ENCODE measurements at places on chromosomes 6 and 20.

DNA sequence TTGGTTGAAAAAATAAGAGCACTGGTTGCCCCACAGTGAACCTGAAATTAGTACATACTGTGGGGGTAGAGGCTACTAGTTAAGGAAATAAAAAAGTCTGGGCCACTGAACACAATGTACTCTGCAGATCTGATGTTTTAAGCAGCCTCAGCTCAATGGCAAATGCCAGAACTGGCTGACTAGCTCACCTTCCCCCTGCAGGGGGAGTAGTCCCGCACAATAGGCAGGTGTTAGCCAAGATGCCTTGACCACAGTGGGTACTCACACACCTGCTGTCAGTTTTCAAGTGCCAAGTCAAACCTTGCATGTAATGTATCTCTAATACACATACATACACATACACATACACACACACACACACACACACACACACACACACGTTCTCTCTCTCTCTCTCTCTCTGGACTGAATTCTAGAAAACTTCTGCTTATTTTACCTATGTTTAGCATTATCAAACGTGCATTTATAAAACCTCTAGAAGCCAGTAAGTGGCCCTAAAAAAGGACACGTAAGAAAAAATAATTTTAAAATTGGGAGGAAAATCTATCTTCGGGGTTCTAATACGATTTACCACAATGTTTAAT, 36.1 kb downstream of the GMDS start:
- DNase-seq: no peak

DNA sequence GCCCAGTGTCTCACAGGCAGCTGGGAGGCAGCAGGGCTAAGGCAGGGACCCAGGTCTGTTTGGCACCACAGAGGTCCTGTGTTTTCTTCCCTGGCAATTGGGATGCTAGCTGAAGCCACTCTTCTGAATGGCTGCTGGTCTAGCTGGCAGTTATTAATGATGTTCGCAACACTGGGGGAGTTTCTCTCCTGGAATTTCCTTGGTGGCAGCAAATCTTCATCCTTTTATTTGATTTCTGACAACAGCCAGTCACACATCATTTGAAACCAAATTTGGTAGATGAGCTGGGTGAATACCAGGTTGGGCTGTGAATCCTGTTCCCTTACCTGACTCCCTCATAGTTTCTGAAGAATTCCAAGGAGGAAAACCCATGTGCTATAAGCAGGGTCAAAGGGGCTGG, 40.8 kb upstream of the SLC4A11 start:
- no peak for DNase-seq

DNA sequence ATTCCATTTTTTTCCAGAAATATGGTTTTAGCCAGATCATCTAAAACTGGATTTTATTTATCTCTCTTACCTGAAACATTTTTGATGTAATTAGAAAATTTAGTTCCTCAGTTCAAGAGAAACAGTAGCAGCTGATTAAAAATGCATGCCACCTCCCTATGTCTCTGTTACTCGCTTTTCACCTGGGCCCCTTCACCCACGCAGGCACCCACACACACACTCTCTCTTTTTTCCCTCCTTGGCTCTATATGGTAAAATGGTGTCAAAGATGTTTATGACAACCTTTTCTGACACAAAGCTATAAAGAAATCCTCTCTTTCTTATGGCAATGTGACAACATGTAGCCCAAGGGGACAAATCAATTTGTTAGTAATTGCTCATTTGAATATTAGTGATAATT, 5.8 kb upstream of the SGK1 start:
- no peak for DNase-seq

- DNase-seq: no peak
Observed at GRCh38 chr20:32033316-32033715, 18.7 kb upstream of the HCK start.

DNA sequence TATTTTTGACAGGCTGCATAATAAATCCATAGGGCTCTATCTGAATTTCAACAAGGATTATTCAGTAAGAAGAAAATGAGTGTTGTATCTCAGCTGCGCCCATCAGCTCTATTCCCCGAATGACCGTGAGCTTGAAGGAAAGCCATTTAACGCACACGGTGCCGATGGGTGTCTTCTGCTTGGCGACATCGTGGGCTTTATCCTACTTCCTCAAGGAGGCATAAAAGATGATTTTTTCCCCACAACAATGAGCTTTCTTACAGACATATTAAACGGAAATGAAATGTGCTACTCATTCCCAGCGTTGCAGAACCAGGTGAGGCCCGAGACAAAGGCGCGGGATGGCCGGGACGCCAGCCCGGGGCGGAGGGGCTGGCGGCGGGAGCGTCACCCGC, 710 bp downstream of the DYNLT1 start:
- no peak for DNase-seq

DNA sequence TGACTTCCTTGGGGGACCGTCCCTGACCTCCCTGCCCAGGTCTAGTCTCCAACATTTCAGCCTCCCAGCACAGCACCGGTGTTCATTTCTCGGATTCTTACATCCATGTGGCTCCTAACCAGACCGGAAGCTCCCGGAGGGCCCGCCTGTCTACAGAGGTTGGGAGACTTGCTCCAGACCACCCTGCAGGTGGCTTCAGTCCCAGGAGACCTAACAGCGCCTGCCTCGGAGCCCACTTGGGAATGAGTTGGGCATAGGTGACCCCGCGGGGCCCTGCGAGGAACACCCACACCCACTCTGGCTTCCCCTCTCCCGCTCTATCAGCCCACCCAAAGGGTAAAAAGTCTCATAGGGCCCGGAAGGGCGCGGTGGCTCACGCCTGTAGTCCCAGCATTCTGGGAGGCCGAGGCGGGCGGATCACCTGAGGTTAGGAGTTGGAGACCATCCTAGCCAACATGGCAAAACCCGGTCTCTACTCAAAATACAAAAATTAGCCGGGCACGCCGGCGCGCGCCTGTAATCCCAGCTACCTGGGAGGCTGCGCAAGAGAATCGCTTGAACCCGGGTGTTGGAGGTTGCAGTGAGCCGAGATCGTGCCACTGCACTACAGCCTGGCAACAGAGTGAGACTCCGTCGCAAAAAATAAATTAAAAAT, 5.4 kb downstream of the DPPA5 start:
- DNase-seq: no peak

Data from heart left ventricle (tissue), 16 donors.